Stimulated activated CD8-positive, alpha-beta memory T cell treated with anti-CD3 and anti-CD28 coated beads, Interleukin-2, amount 100 ng/mL, for 1 hour (primary cell): ENCODE measurements at places on chromosomes 1 and 21.

DNA sequence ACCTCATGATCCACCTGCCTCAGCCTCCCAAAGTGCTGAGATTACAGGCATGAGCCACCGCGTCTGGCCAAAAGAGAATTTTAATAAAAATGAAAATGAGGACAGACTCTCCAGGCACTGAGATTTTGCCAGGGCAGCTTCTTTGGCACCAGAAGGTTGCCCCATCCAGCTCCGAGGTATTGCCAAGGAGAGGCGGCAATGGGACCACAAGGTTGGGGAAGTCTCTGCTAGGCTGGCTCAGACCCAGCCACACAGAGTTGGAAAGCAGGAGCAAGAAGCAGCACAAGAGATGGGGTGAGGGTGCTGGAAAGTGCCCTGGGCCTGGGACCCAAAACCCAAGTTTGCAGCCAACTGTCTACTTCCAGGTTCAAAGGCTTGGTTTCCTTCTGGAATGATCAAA, 200.9 kb downstream of the HHIPL2 start:
- DNase-seq = no peak

DNA sequence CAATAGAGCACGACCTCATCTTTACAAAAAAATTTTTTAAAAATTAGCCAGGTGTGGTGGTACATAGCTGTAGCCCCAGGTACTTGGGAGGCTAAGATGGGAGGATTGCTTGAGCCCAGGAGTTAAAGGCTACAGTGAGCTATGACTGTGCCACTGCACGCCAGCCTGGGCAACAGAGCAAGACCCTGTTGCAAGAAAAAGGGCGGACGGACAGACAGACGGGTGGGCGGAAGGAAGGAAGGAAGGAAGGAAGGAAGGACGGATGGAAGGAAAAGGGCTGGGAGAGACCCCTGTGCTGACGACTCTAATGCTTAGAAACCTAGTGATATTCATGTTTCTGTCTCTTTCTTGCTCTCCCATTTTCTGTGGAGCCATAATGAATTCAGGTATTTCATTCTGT, 14.4 kb downstream of the PI4KB start:
- no peak for DNase-seq

GRCh38 chr1:91765293-91765692, 120.7 kb downstream of the TGFBR3 start:
- no peak for DNase-seq

DNA sequence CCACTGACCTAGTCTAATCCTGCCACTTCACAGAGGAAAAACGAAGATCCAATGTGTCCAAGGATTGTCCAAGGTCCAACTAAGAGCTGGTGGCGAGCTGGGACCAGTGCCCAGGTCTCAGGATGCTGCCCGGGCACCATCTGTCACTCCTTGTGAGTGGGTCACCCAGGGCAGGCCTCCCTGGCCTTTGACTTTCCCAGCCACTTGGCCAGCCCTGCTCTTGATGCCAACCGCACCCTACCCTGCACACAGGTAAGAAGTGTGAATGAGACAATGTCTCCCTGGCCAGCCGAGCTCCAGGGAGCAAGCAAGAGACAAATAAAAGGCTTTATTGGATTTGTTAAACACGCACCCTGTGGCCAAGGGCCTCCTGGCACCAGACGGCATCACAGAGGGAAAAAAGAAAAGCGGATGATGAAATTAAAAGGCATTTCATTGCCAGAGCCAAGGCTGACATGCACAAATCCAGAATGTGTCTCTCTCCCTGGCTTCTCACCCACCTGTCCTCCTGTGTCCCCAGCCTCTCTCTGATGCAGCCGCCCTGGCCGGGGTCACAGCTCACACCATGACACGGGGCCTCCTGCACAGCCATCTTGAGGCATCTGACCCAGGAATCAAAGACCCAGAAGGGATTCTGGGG, 72.8 kb downstream of the CAMK2N1 start:
- no peak for DNase-seq

DNA sequence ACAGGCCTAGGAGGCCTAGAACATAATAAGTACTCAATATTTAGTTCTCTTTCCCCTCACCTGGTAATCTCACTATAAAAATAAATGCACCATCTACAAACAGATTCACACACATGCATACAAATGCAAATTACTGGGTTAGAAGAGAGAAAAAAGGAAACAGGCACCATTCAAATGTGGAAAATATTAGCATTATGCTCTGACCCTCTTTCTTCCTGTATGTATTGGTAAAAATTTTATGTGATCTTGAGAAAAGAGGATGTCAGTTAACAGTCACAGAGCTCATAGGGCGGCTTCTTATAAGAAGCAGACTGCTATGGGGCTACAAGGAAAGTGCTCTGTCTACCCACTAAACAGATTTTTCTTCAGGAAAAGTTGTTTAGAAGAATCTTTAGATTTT, 565.4 kb downstream of the LMO4 start:
- DNase-seq = no peak

- DNase-seq = no peak
Observed at GRCh38 chr1:40877698-40878097, 15.5 kb upstream of the CITED4 start.

- DNase-seq = no peak
Observed at GRCh38 chr1:38221006-38221649, 174.5 kb upstream of the POU3F1 start.

- DNase-seq = no peak
Observed at GRCh38 chr1:65066419-65066765, 81.6 kb upstream of the AK4 start.

DNA sequence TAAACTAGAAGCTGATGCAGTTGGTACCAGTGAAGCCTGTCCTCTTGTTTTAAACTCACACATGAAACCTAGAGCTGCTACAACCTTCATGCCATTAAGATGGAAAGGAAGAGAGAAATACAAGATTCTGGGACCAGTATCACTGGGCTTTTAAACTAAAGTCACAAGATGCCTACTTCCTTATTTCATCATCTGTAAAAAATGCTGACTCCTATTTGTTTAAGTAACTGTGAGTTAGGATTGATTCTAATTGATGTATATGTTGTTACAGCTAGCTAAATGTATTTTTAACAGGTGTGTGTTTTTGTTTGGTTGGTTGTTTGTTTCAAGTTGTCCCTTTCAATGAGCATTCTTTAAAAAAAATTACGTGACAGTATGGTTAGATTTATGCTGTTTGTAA, 833.3 kb upstream of the PRMT6 start:
- DNase-seq = no peak

GRCh38 chr1:244353551-244354091, 98.1 kb downstream of the ADSS2 start:
- no peak for DNase-seq

DNA sequence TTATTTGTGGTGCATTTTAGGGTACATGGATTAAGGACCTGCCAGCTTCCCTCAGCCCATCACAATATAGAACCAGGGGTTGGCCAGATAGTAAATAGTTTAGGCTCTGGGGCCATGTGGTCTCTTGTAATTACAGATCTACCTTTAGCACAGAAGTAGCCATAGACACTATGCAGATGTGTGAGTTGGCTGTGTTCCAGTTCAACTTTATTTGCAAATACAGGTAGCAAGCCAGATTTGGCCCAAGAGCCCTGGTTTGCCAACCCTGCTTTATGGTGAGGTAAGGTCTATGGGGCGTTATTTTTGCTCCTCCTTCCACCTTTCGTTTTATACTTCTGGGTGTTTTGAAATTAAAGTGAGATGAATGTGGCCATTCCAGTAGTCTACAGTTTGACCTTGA, 48.7 kb downstream of the MRPS6 start:
- DNase-seq = no peak
